Adipocyte (in vitro differentiated cells): ENCODE measurements at places on chromosomes 7 and 10.

GRCh38 chr10:63703740-63704345 is 182.6 kb downstream of the REEP3 start:
- no peak for DNase-seq

DNA sequence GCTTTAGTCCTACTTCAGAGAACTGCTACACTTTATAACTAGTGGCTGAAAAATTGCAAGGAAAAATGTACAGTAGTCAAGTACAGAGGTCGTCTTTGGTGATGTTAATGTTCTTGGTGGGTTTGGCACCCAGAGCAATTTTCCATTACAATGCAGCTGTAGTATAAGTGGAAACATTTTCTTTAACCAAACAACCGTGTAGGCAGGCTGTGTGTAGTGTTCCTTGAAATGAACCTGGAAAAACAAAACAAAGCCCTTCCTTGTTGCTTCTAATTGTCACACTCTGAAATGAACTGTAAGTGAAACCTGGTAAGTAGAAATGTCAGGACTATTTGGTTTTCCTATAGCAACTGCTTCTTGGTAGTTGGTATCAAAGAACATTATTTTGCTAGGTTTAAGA is 256.9 kb downstream of the MDFIC start:
- DNase-seq, result peak; percentile 12

- no peak for DNase-seq
Measured at GRCh38 chr10:18400906-18401245, 250.5 kb downstream of the NSUN6 start.

DNA sequence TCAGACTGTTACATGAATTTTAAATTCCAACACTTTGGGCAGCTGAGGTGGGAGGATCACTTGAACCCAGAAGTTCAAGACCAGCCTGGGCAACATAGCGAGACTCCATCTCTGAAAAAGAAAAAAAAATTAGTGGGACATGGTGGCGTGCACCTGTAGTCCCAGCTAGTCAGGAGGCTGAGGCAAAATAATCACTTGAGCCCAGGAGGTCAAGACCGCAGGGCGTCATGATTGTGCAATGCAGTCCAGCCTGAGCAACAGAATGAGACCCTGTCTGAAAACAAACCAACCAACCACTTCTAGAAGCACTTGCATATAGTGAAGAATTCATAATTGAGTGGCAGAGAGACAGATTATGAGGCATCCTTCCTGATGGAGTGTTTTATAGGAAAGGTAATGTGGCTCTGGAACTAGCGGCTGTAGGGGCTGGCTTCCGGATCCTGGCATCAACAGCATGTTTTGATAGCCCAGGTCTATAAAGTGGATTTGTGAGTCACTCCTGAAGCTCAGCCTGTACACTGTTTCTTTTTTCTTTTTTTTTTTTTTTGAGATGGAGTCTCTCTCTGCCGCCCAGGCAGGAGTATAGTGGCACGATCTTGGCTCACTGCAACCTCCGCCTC is 40.3 kb upstream of the RSBN1L start:
- no peak for DNase-seq

DNA sequence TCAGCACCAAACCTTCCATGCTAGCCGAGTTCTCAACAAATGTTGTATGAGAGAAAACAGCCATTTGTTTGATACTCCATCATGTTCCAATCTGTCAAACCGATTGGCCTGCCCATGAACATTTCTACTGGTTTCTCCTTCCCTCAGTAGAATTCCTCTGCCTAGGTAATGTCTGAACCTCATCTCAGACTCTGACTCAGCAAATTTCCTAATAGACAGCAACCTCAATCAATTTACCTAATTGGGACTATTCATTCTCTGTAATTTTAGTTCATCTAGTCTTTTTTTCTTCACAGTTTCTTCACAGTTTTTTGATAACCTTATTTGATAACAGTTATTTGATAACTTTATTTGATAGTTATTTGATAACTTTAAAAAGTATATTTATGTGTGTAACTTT is 585.1 kb downstream of the DNAJB9 start:
- DNase-seq, result no peak

DNA sequence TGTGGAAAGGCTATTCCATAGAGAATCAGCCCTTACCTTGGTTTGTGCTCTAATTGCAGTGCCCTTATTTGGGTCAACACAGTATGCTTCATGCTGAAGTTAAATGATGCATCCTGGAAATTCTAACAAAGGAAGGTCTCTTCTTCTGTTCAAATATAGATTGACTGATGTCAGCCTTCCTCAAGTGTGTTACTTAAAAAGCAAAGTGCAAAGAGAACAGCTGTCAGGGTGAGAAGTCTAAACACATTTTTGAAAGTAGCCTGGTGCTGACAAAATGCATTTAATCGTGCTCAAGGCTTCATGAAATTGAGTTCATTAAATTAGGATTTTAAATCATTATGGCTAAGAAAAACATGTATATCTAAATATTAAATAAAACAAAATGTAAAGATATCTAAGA is 19.5 kb downstream of the AGR2 start:
- no peak for DNase-seq

GRCh38 chr7:115087437-115087836 is 165.5 kb downstream of the MDFIC start:
- peak; percentile 89 for DNase-seq

DNA sequence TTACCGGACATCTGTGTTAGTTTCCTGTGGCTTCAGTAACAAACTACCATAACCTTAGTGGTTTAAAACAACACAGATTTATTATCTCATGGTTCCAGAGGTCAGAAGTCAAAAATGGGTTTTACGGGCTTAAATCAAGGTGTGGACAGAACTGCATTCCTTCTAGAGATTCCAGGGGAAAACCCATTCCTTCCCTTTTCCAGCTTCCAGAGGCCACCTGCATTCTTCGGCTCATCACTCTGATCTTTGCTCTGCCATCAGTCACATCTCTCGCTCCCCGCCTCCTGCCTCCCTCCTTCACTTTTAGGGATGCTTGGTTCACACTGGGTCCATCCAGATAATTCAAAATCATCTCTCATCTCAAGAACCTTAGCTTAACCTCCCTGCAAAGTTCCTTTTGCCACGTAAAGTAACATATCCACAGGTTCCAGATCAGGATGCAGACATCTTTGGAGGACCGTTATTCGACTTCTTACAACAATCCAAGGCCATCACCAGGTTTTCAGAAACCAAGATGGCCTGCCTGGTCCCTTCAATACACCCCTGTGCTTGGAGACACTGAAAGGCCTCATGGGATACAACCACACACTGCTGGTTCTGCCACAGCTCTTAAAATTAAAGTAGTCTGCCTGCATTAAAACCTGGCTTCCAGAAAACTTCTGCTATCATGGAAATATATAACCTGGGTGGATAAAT is 225.9 kb upstream of the MYO3A start:
- no peak for DNase-seq

GRCh38 chr7:25714013-25714412 is 438.0 kb upstream of the NFE2L3 start:
- DNase-seq, result no peak

GRCh38 chr10:76973091-76974016 is 664.3 kb downstream of the KCNMA1 start:
- peak; percentile 62 for DNase-seq

DNA sequence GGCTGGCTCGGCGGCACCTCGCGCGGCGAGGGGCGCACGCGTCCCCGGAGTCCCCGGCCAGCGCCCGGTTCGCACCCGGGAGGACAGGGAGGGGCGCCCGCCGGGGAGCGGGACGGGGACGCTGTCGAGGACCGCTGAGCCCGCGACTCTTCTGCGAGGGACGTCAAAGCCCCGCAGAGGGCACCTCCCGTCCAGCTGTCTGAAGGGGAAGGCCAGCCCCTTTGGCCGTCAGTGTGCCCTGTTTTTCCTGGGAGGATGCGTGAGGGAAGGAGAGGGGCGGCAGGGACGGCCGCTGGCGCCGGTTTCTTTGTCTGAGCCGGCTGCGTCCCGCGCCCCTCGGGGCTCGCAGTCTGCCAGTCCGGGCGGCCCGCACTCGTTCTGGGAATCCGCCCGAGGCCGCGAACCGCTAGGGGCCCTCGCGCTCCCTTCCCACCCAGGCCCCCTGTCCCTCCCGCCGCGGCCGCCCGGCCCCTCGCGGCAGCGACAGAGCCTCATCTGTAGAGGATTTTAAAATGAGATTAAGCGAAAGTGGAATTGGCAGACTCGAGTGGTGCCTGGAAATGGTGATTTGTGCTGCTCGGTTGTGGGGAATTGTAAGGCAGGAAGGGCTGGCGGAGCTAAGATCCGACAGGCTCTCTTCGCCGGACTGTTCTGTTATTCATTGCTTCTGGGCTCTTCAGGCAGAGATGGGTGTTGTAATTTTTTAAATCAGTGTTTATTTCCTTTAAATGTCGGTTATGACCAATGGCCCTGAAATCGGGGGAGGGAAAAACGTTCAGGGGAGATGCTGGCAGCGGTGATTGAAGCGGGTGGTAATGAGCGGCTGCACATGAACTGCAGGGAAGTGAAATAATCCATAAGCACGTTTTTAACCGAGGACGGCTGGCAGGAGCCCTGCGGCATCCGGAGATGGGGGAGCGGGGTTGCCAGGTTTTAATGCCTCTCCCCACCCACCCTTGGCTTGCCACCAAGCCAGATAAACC is 618 bp upstream of the RELN start:
- DNase-seq, result peak; percentile 33

- no peak for DNase-seq
Measured at GRCh38 chr7:96578606-96579005, 131.0 kb downstream of the SEM1 start.

DNA sequence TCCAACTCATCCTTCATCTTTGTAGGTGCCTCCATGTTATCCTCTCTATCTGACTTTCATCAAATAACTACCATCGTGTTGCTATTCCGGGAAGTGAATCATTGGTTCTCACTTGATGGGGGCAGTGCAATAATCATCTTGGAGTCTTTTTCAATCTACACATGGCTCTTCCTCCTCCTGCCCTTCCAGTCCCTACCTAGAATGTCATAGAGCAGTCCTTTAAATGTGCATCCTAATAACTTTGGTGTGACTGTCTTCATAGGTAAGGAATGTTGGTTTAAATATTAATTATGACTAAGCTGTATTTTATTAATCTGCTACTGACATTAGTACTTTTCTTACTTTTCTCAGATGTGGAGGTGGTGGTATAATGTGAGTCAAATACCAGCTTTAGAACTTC is 8.4 kb upstream of the CDK14 start:
- DNase-seq, result no peak

DNA sequence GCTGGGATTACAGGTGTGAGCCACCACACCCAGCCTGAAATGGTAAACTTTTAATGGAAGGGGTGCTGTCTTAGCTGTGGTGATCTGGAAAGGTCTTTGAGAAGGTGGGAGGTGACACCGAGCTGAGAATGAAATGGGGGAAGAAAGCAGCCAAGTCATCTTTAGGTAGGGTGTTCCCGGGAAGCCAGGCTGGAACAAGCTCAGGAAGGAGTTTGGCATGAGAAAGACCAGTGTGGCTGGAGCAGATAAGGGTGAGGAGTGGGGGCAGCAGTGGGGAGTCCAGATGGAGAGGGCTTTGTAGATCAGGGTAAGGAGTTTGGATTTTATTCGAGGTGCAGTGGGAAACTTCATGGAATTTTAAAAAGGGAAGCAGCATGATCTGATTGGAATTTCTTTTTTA is 30.0 kb downstream of the KIFBP start:
- DNase-seq, result no peak

DNA sequence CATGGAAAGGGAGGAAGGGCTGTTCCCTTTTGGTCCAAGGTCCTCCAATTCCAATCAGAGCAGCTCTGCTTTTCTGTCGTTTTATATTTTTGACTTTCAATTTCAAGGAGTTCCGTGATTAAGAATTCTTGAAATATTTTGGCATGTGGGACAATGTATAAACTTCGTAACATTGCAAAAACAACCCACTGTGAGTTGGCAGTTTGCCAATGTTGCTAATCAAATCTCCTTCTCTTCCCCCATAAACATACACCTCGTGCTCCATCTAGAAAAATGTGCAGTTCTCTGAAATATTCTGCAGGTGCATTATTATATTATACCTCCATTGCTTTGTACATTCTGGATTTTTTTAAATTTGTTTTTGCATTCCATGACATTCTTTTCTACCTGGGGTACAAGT is 49.8 kb downstream of the POU6F2 start:
- peak; percentile 3 for DNase-seq

DNA sequence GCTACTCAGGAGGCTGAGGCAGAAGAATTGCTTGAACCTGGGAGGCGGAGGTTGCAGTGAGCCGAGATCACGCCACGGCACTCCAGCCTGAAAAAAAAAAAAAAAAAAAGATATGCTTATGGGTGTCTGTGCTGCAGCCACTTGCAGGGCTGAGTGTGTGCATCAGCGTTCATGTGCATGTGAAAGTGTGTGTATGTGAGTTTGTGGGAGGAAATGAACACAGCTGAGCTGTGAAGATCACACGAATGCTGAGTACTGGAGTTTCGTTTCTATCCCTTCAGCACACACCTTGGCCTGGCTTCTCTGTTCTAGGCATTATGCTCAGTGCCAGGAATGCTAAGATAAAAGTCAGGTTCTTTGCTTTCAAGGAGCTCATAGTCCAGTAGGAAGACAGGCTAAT is 12.0 kb upstream of the SVOPL start:
- no peak for DNase-seq

DNA sequence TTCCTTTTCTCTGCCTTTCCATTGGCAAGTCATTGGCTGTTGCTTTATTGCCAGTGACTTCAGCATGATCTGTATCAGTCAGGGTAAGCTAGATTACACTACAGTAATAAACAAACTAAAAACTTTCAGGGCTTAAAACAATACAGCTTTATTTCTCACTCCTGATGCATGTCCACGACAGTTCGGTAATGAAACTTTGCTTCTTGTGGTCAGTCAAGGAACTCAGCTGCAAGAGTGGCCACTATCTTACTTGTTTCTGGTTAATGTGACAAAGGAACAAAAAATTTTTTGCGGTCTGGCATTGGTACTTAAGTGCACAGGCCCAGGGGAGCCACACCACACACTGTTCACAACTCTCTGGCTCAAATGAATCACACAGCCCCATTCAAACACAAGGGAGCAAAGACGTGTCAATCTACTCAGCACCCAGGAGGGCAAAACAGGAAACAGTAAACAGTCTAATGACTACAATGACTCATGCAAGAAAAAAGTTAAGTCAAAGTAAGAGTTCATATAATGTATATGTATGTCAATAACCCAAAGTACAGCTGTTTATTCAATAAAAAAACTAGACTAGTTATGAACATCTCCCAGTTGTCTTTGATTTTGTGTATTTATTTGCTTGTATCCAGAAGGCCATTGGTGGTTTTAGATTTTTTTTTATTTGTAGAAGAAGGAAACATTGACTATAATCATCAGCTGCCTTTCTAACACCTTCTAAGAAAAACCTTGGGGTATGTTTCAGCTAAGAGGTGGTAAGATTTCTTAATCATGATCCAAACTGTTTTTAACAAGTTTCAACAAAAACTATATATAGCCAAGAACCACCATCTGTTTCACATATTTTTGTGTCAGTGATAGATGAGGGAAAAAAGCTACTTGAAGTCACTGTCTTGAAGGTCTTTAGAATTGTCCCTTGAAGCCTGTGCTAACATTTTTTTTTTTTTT is 134.4 kb upstream of the FAM3C start:
- DNase-seq, result peak; percentile 75
